H1 (cell line): ENCODE measurements at places on chromosomes 12 and 14.
A peak's percentile ranks its signal among the peaks of the same experiment; 100 is the strongest.

GRCh38 chr12:124188084-124188483 is 106.8 kb upstream of the RFLNA start:
- no peak overlapping the region for H3K27ac ChIP-seq
- H3K4me3 ChIP-seq: no peak overlapping the region
- no peaks in the 10 kb centered on the region; the same call in 1 of the 2 replicates for H3K4me1 ChIP-seq
- no peaks in the 10 kb centered on the region for H3K27me3 ChIP-seq
- H3K36me3 ChIP-seq: no peaks in the 10 kb centered on the region
- no peak for DNase-seq

DNA sequence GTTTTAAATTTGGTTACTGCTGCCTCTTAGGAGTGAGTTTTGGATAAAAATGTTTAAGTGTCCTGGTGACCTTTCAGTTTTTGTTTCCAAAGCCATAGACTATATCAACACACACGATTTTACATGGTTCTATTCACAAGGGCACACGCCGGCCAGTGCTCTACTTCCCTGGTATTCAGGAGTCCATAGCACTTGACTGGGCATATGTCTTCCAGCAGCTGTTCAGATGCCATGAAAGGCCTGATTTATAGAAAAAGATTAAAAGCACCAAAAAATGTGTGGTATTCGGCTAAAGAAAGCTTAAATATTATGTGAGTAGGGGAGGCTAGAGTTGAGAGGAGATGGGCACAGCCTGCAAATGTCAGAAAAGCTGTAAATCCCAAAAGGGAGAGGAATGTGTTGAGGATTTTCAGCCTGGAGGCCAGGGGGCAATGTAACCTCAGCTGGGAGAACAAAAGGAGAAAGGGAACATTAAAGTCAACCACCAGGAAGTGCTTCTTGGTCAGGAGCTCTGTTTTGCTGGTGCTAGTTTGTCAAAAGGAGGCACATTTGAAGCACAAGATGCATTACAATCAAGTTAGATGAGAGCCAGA is 478.4 kb downstream of the RAD51B start:
- H3K27me3 ChIP-seq: no peaks in the 10 kb centered on the region
- no peak overlapping the region for H3K4me3 ChIP-seq
- no peak overlapping the region for H3K27ac ChIP-seq

DNA sequence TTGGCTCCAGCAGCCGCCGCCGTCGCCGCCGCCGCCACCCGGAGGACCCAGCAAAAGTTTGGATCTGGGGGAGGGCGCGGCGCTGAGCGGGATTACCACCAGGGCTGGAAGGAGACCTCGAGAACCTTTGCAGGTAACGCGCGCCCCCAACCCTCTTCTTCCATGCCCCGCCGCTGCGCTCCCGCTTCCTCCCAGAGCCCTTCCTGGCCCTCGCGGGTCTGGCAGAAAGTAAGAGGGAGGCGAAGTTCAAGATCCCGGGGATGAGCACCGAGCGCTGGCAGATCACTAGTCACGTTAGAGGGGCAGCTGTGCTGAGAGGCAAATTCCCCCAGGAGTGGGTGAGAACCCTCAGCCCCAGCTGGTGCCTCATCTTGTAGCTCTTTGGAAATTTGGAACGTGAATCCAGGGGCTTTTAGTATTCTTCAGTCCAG is 3.9 kb downstream of the FLRT2 start:
- DNase-seq: no peak
- H3K27ac ChIP-seq: no peak overlapping the region
- H3K4me1 ChIP-seq: peaks cover 10% of the 10 kb centered on the region
- no peaks in the 10 kb centered on the region for H3K36me3 ChIP-seq
- peak overlapping the region; percentile 75 for H3K4me3 ChIP-seq

GRCh38 chr14:65412856-65413738 is 567 bp downstream of the FUT8 start:
- no peak for DNase-seq
- H3K4me1 ChIP-seq: no peaks in the 10 kb centered on the region
- H3K36me3 ChIP-seq: no peaks in the 10 kb centered on the region

GRCh38 chr14:61608245-61609165 is 86.8 kb upstream of the HIF1A start:
- H3K4me1 ChIP-seq: peaks cover 22% of the 10 kb centered on the region
- H3K4me3 ChIP-seq: no peak overlapping the region
- no peaks in the 10 kb centered on the region for H3K27me3 ChIP-seq
- no peak for DNase-seq
- H3K36me3 ChIP-seq: no peaks in the 10 kb centered on the region
- H3K27ac ChIP-seq: no peak overlapping the region

GRCh38 chr12:120702637-120703036 is 7.6 kb upstream of the UNC119B start:
- H3K4me1 ChIP-seq: no peaks in the 10 kb centered on the region
- DNase-seq: no peak
- H3K36me3 ChIP-seq: peaks cover 33% of the 10 kb centered on the region
- no peak overlapping the region for H3K27ac ChIP-seq
- H3K4me3 ChIP-seq: no peak overlapping the region

GRCh38 chr14:105526776-105527380 is 495 bp downstream of the TMEM121 start:
- H3K4me1 ChIP-seq: no peaks in the 10 kb centered on the region
- peaks cover 21% of the 10 kb centered on the region for H3K27me3 ChIP-seq
- no peak overlapping the region for H3K27ac ChIP-seq
- peak overlapping the region; percentile 57 for H3K4me3 ChIP-seq
- no peaks in the 10 kb centered on the region; the same call in 1 of the 2 replicates for H3K36me3 ChIP-seq

DNA sequence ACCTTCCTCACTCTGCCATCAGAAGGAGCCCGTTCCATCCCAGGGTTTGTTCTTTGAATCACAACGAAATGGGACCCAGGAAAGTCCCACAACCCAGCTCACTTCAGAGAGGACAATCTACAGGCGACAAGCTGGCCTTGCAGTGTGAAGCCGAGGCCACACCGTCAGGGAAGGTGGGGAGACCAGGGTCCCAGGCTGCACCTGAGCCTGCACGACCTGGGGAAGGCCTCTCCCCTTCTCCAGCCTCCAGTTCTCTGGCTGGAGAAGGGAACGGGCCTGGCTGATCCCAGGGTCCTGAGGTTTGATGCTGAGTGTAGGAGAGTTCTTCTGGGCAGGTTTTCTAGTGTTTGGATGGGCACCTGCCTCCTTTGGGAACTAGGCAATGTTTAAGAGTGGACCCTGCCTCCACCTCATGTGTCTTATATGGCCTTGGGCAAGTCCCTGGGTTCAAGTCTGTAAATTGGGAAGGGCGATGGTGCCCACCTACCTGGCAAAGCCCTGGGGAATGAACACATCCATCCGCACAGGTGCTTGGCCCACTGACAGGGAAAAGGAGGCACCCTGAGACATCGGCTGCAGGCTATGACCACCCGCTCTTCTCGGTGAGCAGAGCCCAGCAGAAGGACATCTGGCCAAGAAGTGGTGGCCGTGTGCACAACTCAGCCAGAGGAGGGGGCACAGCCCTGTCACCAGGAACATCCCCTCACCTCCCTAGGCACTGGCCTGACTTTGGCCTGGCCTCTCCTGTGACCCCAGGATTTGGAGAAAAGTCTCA is 77.9 kb upstream of the BCL11B start:
- no peaks in the 10 kb centered on the region for H3K36me3 ChIP-seq
- no peak overlapping the region for H3K4me3 ChIP-seq
- no peak overlapping the region for H3K27ac ChIP-seq
- no peak for DNase-seq
- H3K4me1 ChIP-seq: no peaks in the 10 kb centered on the region
- no peaks in the 10 kb centered on the region for H3K27me3 ChIP-seq

DNA sequence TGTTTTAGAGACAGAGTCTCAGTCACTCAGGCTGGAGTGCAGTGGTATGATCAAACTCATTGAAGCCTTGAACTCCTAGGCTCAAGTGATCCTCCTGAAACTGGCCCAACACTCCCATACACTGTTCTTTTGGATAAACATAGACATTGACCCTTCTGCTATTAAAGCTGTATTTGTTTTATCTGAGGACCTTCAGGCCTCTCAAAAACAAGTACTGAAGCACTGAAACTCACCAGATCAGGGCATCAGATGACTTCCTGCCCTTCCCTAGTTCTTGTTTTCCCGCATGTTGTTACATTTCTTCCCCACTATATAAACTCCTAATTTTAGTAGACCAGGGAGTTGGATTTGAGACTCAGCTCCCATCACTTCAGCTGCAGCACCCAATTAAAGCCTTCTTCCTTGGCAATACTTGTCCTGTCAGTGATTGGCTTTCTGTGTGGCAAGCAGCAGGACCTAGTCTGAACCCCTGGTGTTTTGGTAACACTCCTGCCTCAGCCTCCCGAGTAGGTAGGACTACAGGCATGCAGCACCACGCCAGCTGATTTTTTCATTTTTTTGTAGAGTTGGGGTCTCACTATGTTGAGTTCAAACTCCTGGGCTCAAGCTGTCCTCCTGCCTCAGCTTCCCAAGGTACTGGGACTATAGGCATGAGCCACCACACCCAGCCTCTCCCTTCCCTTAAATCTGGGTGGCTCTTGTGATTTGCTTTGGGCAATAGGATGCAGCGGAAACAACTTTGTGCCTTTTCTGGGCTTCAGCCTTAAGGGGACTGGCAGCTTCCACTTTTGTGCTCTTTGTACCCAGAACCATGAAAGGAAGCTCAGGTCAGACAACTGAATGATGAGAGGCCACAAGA is 12.5 kb upstream of the IFT81 start:
- no peaks in the 10 kb centered on the region for H3K27me3 ChIP-seq
- H3K36me3 ChIP-seq: no peaks in the 10 kb centered on the region
- no peak overlapping the region for H3K4me3 ChIP-seq
- H3K4me1 ChIP-seq: no peaks in the 10 kb centered on the region
- no peak for DNase-seq

GRCh38 chr12:132508491-132508740 is 18.5 kb downstream of the FBRSL1 start:
- no peak overlapping the region for H3K27ac ChIP-seq
- no peaks in the 10 kb centered on the region for H3K27me3 ChIP-seq
- H3K4me3 ChIP-seq: no peak overlapping the region
- DNase-seq: no peak

DNA sequence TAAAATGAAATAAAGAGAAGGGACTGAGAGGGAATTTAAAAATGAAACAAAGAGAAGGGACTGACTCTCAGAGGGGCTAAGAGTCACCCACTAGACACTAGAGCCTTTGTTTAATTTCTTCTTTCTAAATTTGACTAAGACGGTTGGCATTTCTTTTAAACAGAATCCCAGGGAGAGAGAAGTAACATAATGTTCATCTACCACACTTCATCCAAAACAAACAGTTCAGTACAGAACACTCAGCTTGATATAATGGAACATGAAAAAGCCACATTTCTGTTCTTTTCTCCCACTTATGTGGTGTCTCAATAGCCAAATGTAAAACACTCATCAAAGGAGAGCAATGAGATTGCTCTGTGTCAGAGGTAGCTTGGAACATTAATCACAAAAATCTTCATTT is 10.1 kb upstream of the NT5DC3 start:
- no peaks in the 10 kb centered on the region for H3K36me3 ChIP-seq
- no peak for DNase-seq
- H3K27me3 ChIP-seq: no peaks in the 10 kb centered on the region
- H3K27ac ChIP-seq: no peak overlapping the region
- H3K4me3 ChIP-seq: no peak overlapping the region

DNA sequence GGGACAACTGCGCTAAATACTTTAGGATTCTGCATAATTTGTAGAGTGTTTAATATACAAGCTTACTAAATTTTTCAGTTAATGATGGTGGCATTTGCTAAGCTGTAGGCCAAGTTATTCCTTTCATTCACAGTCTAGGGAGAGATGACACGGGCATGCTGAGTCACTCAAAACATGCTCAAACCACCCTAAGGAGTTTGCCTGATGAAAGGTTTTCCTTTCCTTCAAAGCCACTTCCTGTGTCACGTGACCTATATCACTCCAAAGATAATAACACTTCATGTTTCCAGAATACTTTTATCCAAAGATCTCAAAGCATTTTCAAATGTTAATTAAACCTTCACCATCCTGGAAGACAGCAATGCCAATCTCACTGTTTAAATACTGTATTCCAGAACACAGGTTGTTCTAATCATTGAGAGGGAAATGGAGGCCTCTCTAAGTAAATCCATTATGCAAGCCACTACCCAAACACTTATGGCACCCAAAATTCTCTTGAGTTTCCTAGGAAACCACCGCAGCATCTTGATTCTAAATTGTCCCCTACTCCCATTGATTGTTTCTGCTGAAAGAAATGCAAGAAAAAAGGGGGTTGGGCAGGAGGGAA is 207.0 kb upstream of the CDKN3 start:
- no peaks in the 10 kb centered on the region for H3K27me3 ChIP-seq
- no peaks in the 10 kb centered on the region for H3K36me3 ChIP-seq
- no peak overlapping the region for H3K27ac ChIP-seq
- DNase-seq: no peak
- H3K4me1 ChIP-seq: no peaks in the 10 kb centered on the region

GRCh38 chr14:25259470-25259869 is 209.5 kb upstream of the STXBP6 start:
- no peak for DNase-seq
- H3K27ac ChIP-seq: no peak overlapping the region
- no peaks in the 10 kb centered on the region for H3K36me3 ChIP-seq
- H3K27me3 ChIP-seq: no peaks in the 10 kb centered on the region
- no peaks in the 10 kb centered on the region for H3K4me1 ChIP-seq
- no peak overlapping the region for H3K4me3 ChIP-seq

- no peak overlapping the region for H3K27ac ChIP-seq
- H3K36me3 ChIP-seq: no peaks in the 10 kb centered on the region
- no peaks in the 10 kb centered on the region for H3K27me3 ChIP-seq
- no peak for DNase-seq
- no peak overlapping the region for H3K4me3 ChIP-seq
- H3K4me1 ChIP-seq: no peaks in the 10 kb centered on the region
These were observed 77.0 kb downstream of the SEC23A start for GRCh38 chr14:39025810-39026627.

DNA sequence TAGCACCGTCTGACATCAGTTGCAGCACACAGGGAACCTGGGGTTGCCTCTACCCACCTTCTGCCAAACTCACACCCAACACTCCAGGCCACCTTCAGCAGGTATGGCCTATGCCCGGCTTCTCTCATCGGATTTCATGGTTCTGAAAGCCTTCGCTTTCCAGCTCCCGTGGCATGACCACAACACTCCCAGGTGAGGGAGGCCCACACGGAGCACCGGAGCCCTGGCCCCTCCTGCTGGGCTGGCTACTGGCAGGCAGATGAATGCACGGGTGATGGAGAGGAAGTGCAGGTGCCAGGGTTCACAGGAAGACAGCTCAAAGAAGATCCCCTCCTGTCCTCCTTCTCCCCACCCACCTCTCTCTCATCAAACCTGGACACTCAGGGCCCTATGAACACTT is 37.2 kb downstream of the CACNA2D4 start:
- no peak overlapping the region for H3K27ac ChIP-seq
- DNase-seq: no peak
- H3K36me3 ChIP-seq: no peaks in the 10 kb centered on the region
- H3K27me3 ChIP-seq: no peaks in the 10 kb centered on the region
- no peaks in the 10 kb centered on the region for H3K4me1 ChIP-seq

- H3K27ac ChIP-seq: no peak overlapping the region
- no peak for DNase-seq
- no peaks in the 10 kb centered on the region for H3K4me1 ChIP-seq
- no peaks in the 10 kb centered on the region; the same call in 1 of the 2 replicates for H3K36me3 ChIP-seq
These were observed 105.1 kb upstream of the AMIGO2 start for GRCh38 chr12:47184813-47185212.
